Fibroblast of skin of left biceps (primary cell): ENCODE measurements at places on chromosomes 5 and 9.

DNA sequence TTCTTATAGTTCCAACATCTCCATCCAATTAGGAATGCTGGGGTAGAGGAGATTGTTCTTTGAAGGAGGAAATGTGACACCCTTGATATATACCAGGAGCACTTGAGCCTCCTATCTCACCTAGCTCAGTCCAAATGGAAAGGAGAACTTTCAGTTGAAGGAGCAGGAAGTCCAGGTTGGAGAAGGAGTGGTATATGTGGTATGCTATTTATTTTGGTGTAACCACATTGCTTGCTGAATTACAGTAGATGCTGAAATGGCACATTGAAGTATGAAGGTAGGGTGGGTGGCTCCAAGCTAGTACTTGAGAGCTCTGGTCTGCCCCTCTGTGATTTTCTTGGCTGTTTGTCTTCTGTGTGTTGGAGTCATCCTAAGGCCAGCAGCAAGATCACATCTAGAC lies 6.1 kb downstream of the CSNK1G3 start:
- DNase-seq, result no peak

DNA sequence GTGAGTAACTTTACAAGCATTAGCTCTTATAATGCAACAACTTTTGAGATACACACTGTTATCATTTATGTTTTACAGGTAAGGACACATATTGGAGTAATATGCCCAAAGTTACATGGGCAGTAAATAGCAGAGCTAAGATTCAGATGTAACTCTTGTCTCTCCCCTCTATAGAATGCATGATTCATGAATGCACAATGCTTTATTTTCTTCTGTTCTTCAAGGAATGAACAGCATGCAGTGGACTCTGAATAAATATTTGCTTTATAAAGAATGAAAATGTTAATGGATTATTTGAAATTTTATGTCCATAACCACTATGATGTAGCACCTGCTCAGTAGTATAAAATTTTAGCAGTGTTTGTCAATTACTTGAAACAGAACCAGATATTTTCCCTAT lies 629.5 kb downstream of the KCTD16 start:
- DNase-seq, result no peak

GRCh38 chr5:124748687-124749594 lies 2.5 kb upstream of the ZNF608 start:
- DNase-seq, result peak; percentile 75

GRCh38 chr9:14401911-14402310 lies 88.0 kb upstream of the NFIB start:
- DNase-seq, result no peak

GRCh38 chr5:176362233-176362490 lies 598 bp upstream of the KIAA1191 start:
- no peak for DNase-seq

- no peak for DNase-seq
Measured at GRCh38 chr5:132431632-132432031, 58.9 kb downstream of the IRF1 start.

GRCh38 chr9:37970301-37971107 lies 66.6 kb upstream of the SLC25A51 start:
- DNase-seq, result no peak

DNA sequence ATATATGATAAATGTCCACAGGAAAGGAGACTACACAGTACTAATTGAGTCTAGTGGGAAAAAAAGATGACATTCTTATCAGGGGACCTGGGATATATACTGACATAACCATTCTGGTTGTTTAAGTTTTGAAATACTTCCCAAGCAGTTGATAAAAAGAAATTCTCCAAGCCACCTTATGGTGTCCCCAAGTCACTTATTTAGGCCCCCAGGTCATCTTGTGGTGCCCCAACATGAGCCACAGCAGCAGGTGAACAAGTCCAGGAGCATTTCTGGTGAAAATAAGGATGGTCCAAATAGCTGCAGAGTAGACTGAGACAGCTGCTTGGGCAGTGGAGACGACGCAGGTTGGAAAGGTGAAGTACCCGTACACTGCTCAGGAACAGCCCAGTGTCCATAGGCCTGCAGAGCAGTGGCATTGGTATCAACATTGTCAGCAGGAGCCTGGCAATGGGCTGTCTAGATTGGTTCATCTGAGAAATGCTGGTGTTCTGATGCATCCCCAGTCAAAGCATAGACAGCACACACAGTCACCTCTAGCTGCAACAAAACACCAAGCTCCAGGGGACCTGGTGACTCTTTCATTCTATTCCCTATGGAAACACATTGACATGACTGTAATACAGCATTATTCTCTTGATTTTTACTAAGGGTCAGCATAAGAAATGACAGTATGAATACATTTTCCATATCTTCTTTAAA lies 430.6 kb downstream of the NR2F1-AS1 start:
- no peak for DNase-seq

GRCh38 chr5:158456756-158457155 lies 597.8 kb upstream of the CLINT1 start:
- peak; percentile 70 for DNase-seq

DNA sequence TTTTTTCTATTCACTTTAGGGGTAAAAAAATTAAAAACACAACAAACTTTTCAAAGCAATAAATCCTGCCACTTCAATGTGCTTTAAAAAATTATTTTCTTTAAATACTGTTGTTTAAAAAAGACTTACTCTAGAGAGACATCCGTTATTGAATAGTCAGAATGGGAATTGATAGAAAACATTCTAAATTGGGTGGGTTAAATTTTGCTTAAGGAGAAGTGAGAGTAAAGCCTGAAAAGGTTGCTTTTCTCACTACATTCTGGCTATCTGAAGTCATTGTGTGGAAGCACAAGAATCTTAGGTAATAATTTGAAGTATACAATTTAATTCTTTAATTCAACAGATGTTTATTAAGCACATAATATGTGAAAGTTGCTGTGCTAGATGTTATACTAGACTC lies 509.3 kb downstream of the NR2F1-AS1 start:
- DNase-seq, result no peak

- no peak for DNase-seq
Measured at GRCh38 chr9:36598273-36598672, 25.6 kb downstream of the MELK start.

- no peak for DNase-seq
Measured at GRCh38 chr9:134441227-134442084, 115.2 kb downstream of the RXRA start.

DNA sequence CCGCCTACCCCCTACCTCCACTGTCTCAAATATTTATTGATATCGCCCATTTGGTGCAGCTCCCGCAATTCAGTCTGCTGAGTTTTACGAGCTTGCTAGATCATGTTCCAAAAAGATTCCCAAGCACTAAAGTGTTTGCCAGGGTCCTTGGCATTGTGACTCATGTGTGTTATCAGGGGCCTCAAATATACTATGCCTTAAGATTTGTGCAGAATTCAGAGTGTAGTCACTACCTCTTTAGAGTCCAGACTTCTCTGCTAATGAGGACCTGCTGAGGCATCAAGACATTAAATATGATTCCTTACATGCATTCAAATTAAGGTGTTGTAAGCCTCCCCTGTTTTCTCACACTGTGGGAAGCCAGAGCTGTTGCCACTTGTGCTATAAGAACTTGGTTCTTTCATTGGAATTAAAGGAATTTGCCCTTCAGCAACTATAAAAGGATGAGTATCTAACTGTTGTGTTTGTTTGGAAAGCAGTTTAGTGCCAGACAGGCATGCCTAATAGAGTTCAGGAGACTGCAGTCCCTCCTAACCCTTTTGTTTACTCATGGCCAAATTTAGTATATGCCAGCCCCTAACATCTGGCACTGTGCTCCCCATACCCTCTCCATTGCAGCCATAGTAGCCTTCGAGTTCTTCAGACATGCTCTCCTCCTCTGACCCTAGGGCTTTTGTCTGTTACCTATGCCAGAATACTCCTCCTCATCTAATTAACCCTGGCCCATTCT lies 316.4 kb downstream of the NR3C1 start:
- no peak for DNase-seq

- no peak for DNase-seq
Measured at GRCh38 chr5:74392711-74393351, 247.7 kb downstream of the ENC1 start.

GRCh38 chr9:4126996-4127395 lies 172.9 kb downstream of the GLIS3 start:
- DNase-seq, result no peak

GRCh38 chr5:97276474-97277120 lies 93.5 kb upstream of the RIOK2 start:
- DNase-seq, result no peak

- peak; percentile 67 for DNase-seq
Measured at GRCh38 chr5:32193591-32193990, 19.5 kb upstream of the GOLPH3 start.

GRCh38 chr9:97504381-97505216 lies 3.1 kb downstream of the TMOD1 start:
- DNase-seq, result no peak

DNA sequence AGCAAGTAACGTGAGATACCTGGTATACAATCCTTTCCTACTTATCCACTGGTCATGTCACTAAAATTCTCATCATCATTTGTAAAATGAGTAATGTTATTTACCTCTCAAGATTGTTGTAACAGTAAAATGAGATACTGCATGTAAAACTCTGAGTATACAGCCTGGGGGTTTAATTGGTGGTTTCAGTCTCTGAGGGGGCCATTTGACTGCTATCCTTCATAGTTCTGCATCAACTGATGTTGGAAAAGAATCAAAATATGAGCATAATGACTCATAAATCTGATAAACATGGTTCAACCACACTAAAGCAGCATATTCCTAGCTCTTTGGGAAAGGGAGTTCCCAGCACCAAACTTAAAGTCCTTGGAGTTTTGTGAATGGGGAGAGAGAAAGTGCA lies 181.0 kb upstream of the GHR start:
- no peak for DNase-seq

DNA sequence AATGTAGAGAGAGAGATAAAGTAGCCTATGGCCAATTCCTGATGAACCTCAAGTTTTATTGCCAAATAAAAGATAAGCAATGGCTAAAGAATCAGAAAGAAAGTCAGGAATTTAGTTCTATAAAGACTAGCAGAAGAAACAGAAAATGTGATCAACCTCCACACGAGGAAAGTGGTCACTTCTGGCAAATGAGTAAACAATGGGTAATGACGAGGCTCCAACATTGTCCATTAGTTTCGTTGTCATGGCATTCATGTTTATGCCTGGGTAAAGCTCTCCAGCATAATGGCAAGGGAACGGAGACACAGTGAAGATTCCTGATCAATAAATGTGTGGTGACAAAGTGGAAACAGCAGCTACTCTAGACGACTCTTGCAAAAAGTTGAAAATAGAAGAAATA lies 341.8 kb upstream of the CTNND2 start:
- DNase-seq, result no peak

DNA sequence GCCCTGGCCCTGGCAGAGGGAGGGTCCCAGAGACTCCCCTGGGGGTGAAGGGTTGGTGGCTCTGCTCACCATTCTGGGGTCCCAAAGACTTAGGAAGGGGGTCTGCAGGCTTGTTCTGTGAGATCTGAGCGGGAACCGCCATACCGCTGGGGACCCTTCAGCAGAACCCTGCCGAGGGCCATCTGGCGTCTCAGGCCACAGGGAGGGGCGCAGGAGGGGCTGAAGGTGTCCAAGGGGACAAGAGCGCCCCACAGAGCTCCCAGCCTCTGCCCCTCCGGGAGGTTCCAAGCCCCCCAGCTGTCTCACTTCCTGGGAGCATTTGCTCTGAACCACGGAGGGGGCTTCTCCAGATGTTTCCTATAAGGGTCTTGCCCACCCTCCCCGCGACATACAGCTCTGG lies 4.8 kb downstream of the FIBCD1 start:
- DNase-seq, result no peak

- peak; percentile 44 for DNase-seq
Measured at GRCh38 chr5:159050316-159051143, 49.2 kb downstream of the EBF1 start.

GRCh38 chr9:84754461-84754860 lies 84.9 kb downstream of the NTRK2 start:
- DNase-seq, result peak; percentile 78

- no peak for DNase-seq
Measured at GRCh38 chr9:37732086-37732741, 21.4 kb upstream of the TRMT10B start.

DNA sequence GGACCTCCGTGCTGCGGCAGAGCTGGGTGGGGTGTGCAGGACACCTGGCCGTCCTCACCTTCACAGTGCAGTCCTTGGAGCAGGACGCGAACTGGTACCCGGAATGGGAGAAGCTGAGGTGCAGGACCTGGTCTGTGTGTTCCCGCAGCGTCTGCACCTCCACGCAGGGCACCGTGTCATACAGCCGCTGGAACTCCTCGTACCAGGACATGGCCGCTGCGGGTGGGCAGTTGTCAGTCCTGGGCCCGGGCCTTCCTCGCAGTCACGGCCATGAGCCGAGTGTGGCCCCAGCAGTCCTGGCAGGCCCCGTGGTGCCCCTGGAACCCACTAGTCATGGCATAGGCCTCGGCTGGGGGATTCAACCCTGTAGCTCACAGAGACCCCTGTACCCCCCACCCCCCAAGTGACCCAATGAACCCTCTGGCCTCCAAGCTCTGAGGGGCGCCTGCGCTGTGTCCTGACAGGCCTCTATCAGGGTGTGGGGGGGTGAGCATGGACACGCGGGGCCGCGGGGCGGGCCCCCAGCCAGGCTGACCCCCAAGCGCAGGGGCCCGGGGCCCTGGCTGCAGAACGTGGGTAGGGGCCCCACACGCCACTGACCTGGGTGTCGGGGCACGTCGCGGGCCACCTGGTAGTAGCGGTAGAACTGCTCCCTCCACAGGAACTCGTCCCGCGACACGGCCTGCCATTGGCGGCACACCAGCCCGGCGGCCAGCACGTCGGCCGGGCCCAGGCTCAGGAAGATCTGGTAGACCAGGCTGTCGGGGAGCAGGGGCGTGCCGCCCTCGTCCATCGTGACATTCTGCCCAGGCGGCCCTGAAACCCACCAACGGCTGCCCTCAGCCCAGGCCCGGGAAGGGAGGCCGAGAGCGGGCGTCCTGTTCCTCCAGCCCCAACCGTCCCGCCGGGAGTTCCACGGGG lies 987 bp downstream of the FBXW5 start:
- DNase-seq, result no peak

- DNase-seq, result no peak
Measured at GRCh38 chr5:136090319-136090718, 42.3 kb upstream of the SMAD5 start.

- DNase-seq, result no peak
Measured at GRCh38 chr5:91556-92263, at the start of gene PLEKHG4B. Gene PLEKHG4B (plus strand): TSS chr5:92168. CDS start chr5:92232, 64 bp downstream.
